Ascending aorta (tissue), 2 donors: ENCODE measurements at places on chromosomes 6 and 20.

DNA sequence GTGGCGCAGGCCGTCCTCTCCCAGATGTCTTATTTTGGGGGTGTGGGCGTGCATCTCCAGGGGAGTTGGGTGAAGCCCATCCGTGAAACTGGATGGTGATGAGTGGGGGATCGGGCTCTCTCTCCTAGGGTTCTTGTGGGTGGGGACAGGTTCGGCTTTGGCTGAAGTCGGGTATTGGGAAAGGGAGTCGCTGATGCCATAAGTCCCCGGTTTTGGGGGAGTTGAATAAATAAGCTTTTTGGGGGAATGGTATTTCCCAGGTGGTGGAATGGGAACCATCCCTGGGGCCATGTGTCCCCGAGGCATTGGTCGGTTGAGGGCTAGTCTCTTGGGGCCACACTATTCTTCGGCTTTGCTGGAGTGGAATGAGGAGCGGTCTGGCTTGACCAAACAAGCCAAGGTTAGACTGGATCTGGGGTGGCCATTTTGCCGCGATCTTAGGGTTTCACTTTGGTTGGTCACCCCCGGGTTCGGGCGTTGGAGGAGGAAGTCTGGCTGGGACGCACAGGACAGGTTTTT, 481 bp downstream of the ZNF133 start:
- no peak for DNase-seq

DNA sequence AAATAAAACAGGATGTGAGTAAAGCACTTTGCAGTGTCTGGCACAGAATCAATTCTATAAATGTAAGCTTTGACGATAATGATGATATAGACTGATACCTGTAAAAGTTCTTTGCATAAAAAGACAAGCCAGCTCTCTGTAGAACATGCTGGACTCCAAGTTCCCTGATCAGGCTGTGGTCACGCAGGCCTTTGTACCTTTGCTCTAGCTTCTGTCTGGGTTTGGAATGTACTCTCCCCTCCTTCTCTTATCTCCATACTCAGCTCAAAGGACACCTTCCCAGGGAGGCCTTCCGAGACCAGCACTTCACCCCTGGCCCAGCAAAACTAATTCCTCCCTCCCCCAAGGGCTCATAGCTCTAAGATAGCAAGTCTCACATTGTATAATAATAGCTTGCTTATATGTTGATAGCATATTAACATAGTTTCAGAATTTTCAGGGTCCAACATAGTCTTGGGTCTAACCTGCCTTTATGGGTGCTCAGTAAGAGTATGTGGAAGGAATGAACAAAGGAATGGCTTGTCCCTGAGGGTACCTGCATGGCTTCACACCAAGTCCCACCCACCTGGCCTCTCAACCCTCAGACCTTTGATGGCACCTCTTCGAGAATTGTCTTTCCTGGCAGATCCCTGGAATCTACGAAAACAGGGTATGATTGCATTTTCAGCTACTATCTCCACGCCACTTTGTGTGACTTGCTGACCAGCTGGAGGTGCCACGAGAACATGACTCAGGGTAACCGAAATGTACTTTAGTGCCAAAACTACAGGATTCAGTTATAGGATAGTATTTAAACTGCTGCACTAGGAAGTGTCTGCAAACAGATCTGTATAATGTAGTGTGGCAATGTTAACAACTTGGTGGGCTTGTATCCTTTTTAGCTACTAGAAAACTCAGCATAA, 41.7 kb upstream of the PIM1 start:
- DNase-seq: no peak

DNA sequence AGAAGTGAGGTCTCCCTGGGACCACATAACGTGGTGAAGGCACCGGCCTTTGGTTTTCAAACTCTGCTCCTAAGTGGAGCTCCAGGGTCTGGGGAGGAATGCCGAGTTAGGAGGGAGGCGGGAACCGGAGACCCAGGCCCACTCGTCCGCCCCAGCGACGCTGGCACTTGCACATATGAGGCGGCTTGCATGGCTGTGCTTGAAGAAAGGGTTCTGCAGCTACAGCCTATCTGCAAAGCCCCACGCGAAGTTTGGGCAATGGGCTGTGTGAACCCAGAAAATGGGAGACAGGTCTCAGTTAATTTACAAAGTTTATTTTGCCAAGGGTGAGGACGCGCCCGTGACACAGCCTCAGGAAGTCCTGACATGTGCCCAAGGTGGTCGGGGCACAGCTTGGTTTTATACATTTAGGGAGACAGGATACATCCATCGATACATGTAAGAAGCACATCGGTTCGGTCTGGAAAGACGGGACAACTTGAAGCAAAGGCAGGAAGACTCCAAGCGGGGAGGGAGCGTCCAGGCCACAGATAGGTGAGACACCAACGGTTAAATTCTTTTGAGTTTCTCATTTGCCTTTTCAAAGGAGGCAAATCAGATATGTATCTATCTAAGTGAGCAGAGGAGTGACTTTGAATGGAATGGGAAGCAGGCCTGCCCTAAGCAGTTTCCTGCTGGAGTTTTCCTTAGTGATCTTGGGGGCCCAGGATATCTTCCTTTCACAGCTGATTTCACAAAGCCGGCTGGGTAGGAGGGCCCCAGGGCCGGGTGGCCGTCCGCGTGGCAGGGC, 782 bp upstream of the PCMTD2 start:
- no peak for DNase-seq

DNA sequence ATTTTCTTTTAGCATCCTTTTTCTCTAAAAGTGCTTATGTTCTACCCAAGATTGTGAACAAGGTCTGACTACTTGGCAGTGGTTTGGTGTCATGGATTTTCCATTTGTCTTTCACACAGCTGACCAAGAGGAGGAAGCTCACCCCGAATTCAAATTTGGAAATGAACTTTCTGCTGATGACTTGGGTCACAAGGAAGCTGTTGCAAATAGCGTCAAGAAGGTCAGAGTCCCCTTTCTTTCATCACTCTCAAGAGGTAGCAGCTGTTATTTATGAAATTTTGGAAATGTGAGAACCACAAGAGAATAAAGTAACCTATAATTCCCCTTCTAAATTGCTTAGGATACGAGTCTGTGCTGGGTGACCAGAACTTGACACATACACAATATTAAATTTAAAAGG, 113.0 kb upstream of the LAMP5 start:
- DNase-seq: no peak

DNA sequence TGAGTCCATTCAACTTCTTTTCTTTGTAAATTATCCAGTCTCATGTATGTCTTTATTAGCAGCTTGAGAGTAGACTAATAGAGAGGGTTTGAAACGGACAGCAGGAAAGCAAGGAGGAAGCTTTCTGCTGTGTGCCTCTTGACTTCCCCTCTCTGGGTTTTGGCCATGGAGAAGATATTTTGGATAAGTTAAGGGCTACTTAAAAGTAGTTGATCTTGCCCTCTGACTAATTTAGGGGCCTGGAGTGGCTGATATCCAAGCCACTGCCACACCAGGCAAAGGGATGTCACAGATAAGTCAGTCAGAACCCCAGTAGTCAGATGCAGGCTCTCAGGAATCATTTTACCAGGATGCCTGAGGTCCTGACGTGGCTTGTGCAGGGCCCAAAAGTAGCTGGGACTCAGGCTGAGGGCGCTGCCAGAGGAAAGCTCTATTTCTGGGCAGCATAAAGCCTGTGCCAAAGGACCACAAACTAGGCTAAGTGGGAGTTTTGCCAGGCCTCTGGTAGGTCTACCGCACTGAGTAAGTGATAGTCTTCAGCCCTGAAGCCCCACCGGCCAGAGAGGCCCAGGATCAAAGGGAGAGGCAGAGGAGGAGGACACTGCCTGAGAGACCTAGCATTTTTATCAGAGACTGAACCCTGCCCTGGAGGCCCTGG, 41.6 kb upstream of the IYD start:
- DNase-seq: peak; percentile 67

DNA sequence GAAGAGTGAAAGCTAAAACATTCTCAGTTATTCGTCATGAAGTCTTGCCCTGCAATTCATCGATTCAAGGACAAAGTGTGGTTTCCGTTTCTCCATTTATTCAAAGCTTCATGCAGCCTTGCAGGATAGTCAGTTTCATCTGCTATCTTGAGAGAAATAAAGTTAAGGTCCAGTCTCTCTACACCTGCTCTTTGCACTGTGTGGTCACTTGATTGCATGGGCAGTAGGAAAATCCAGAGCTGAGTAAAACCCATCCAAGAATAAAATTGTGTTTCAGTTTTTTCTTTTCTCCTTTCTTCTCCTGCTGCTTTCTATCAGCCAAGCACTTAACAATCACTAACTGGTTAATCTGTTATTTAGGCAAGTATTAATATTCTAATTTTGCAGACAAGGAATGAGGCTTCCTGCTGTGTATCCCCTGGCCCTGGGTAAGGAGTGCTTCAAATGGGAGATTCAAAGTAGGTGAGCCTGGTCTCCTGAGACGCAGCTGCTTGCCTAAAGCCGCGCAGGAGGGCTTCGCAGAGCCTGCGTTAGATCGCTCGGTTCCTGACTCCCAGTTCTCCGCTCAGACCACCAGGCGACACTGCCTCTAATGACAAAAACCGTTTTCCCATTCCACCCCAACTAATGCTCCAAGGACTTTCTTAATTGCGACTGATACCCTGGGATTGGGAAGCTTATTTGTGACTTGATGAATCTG, 808.3 kb downstream of the TFAP2A start:
- no peak for DNase-seq

DNA sequence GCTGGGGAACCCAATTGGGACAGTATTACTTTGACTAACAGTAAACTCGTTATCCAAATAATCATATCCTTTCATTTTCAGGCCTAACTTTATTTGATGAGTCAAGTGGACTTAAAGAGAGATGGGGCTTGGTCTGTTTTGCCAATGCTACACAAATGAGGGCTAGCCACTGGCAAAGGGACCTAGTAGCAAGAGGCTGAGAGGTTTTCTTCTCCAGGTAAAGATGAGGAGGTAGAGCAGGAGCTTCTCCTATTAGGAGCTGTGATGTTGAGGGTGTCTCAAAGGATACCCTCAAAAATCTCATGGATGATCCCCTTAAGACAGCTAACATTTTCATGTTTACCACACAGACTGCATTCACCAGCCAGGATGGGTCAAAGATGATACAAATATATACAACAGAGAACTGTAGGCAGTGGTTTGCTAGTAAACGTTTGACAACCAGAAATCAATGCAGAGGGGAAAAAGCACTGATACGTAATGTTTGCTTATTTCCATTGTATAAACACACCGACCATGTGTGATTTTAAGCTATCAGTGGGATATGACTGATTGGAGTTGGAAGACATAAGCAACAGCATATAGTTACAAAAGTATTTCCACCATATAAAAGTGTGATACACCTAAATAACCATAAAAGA, 153.3 kb downstream of the IBTK start:
- DNase-seq: no peak
